ENCODE measurements at places on chromosomes 3 and 15.

- no peaks in the 10 kb centered on the region for H3K4me1 ChIP-seq
- H3K27ac ChIP-seq = no peak overlapping the region
- H3K4me3 ChIP-seq = no peak overlapping the region
- no peaks in the 10 kb centered on the region for H3K36me3 ChIP-seq
- no peak for DNase-seq
Observed at GRCh38 chr15:98347866-98348265, 300.5 kb upstream of the IGF1R start.

DNA sequence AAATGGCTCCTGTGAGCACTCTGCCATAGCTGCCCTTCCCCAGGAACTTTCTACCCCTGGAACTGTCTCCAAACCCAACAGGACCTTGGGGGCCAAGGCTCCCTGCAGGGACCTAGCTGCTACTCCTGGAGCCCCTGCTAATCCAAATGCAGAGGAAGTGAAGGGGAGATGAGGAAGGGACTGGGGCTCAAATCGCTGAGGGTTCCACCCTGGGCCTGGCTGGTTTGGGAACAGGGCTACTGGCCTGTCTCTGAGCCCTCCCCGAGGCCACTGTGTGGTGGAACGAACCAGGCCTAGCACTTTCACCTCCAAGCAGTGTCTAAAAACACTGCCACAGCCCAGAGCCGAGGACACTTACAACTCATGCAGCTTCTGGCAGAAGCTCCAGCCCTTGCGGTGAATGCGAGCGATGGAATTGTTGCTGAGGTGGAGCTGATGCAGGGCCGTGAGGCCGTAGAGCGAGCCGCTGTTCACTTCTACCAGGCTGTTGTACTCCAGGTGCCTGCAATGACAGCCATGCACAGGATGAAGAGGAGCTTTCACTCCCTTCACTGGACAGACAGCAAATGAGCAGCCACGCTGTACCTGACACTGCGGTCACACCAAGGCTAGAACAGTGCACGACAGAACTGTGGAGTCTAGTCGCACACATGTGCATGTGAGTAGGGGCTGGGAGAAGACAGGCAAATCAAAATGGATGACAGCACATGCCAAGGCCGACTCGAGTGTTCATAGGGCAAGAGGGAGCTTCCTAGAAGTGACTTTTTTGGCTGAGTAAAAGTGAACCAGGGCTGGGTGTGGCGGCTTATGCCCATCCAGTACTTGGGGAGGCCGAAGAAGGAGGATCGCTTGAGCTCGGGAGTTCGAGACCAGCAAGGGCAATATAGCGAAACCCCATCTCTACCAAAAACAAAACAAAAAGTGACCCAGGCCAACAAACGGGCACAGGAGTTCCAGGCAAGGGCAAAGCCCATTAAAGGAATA lies 90.8 kb downstream of the LRIG1 start:
- H3K27ac ChIP-seq = no peak overlapping the region
- peaks cover 11% of the 10 kb centered on the region for H3K36me3 ChIP-seq
- H3K27me3 ChIP-seq = no peaks in the 10 kb centered on the region
- H3K4me1 ChIP-seq = peaks cover 3% of the 10 kb centered on the region

- DNase-seq = no peak
- H3K27ac ChIP-seq = no peak overlapping the region
- H3K27me3 ChIP-seq = no peaks in the 10 kb centered on the region
- no peaks in the 10 kb centered on the region for H3K4me1 ChIP-seq
Observed at GRCh38 chr3:74420538-74421124, 193.8 kb downstream of the CNTN3 start.

- no peak for DNase-seq
- H3K4me1 ChIP-seq = peaks cover 20% of the 10 kb centered on the region
- H3K4me3 ChIP-seq = no peak overlapping the region
- H3K36me3 ChIP-seq = no peaks in the 10 kb centered on the region
- no peaks in the 10 kb centered on the region for H3K27me3 ChIP-seq
Observed at GRCh38 chr15:66563566-66564110, 2.2 kb downstream of the LCTL start.

DNA sequence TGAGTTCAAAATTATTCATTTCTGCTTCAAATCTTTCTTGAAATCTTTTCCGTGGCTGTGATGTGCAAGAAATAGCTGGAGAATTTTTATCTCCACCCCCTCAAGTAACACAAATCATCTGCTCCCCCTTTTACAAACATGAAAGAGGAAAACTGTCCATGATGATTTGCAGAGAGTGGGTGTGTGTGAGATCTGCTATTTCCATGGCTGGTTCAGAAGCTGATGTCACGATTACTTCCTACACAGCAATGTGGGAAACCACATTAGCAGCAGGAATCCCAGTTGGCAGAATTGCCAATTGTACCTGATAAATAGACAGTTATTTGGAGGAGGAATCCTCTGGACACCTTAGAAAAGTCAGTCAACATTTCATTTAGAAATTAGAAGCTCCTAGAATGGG lies 75.2 kb upstream of the GRM7 start:
- no peaks in the 10 kb centered on the region for H3K36me3 ChIP-seq
- no peaks in the 10 kb centered on the region for H3K4me1 ChIP-seq
- no peak overlapping the region for H3K27ac ChIP-seq
- no peak overlapping the region for H3K4me3 ChIP-seq

- H3K4me3 ChIP-seq = no peak overlapping the region
- no peak overlapping the region for H3K27ac ChIP-seq
- no peaks in the 10 kb centered on the region for H3K4me1 ChIP-seq
- H3K27me3 ChIP-seq = no peaks in the 10 kb centered on the region
Observed at GRCh38 chr3:81602781-81603180, 158.7 kb downstream of the GBE1 start.

DNA sequence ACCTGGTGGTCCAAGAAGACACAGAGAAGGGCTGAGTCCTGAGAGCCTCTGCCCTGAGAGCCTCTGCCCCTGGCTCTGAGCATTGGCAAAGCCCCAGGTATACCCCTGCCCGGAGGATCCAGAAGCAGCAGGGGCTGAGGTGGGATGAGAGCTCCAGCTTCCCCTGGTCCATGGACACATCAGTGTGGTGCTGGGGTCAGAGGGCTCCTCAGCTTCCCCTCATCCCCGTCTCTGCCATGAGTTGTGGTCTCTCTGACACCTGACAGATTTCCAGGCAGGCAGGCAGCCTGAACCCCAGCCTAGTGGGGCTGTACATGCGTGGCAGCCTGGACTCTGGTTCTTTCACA lies 3.5 kb upstream of the KLF15 start:
- H3K36me3 ChIP-seq = no peaks in the 10 kb centered on the region
- DNase-seq = no peak

- no peaks in the 10 kb centered on the region for H3K36me3 ChIP-seq
- DNase-seq = no peak
- H3K4me3 ChIP-seq = no peak overlapping the region
- H3K4me1 ChIP-seq = peaks cover 6% of the 10 kb centered on the region
- peaks cover 3% of the 10 kb centered on the region for H3K27me3 ChIP-seq
Observed at GRCh38 chr3:155352900-155353490, 59.5 kb upstream of the STRIT1 start.

GRCh38 chr15:27250223-27250622 lies 279.2 kb downstream of the GABRG3 start:
- no peak overlapping the region for H3K27ac ChIP-seq
- H3K4me3 ChIP-seq = no peak overlapping the region
- no peaks in the 10 kb centered on the region for H3K36me3 ChIP-seq
- H3K4me1 ChIP-seq = peaks cover 19% of the 10 kb centered on the region
- H3K27me3 ChIP-seq = no peaks in the 10 kb centered on the region

DNA sequence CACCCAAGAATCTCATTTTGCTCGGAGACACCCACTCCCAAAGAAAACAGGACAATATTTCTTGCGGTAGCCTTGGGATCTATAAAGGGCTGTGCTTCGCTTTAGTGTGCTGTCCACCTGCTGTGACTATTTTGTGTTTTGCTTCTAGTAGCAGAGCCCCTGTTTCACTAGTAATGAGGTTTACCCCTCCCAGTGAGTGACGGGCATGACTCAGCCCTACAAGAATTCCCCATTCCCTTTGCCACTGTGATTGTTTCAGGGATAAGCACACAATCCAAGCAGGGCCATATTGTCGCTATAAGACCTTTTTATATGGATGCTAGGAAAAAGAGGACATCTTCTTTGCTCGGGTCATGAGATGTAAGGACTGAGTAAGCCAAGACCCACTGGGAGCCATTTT lies 62.5 kb upstream of the FOXB1 start:
- no peak overlapping the region for H3K27ac ChIP-seq
- H3K4me3 ChIP-seq = no peak overlapping the region
- peaks cover 76% of the 10 kb centered on the region for H3K27me3 ChIP-seq
- H3K36me3 ChIP-seq = no peaks in the 10 kb centered on the region

- no peak overlapping the region for H3K27ac ChIP-seq
- no peaks in the 10 kb centered on the region for H3K4me1 ChIP-seq
- peaks cover 25% of the 10 kb centered on the region for H3K36me3 ChIP-seq
- H3K27me3 ChIP-seq = no peaks in the 10 kb centered on the region
Observed at GRCh38 chr3:132605374-132605792, 8.3 kb downstream of the ACKR4 start.

DNA sequence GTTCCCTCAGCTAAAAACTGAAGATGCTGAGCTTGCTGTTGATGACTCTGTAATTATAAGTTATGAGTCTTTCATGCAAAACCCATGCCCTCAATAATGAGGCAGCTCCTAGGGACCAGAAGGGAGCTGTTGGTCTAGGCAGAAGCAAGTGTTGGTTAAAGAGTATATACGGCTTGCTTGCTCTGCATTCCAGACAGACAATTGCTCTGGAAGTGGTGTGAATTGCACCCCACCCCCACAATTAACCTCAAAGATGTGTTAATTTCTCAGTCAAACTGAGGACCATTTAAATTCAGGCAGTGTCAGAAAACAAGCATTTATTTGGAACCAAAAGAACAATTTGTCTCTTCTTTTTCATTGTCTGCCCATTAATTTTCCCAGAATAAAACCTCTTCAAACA lies 163.5 kb upstream of the EOMES start:
- no peak overlapping the region for H3K4me3 ChIP-seq
- no peak overlapping the region for H3K27ac ChIP-seq
- H3K36me3 ChIP-seq = no peaks in the 10 kb centered on the region
- DNase-seq = no peak

- H3K36me3 ChIP-seq = peaks cover 8% of the 10 kb centered on the region
- H3K27ac ChIP-seq = peak overlapping the region; percentile 92
- no peaks in the 10 kb centered on the region for H3K27me3 ChIP-seq
- H3K4me3 ChIP-seq = peak overlapping the region; percentile 91
Observed at GRCh38 chr3:128648402-128648801, 2.2 kb downstream of the RPN1 start.

DNA sequence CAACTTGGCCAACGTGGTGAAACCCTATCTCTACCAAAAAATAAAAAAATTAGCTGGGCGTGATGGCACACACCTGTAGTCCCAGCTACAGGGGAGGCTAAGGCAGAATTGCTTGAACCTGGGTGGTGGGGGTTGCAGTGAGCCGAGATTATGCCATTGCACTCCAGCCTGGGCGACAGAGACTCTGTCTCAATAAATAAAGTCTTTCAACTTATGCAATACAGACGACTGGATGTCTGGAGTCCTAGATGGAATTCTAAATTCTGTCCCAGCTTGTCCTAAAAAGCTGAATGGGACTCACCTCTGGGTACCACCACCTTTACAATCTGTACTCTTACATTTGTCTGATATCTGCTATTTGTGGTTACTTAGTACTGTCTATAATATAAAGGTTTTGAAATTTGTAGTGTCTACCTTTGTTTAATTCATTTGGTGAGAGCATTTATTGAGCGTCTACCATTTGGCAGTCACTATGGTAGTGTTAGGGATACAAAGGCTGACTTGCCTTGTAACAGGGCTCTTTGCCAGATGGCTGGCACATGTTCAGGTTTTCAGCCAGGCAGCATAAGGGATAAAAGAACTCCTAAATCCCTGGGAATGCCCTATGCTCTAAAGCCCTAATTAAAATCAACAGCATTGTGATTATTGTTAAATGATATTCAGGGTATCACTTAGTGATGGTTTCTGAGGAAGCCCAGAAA lies 7.2 kb upstream of the ZNF609 start:
- peaks cover 8% of the 10 kb centered on the region for H3K36me3 ChIP-seq
- DNase-seq = no peak
- no peaks in the 10 kb centered on the region for H3K27me3 ChIP-seq
- no peak overlapping the region for H3K4me3 ChIP-seq

DNA sequence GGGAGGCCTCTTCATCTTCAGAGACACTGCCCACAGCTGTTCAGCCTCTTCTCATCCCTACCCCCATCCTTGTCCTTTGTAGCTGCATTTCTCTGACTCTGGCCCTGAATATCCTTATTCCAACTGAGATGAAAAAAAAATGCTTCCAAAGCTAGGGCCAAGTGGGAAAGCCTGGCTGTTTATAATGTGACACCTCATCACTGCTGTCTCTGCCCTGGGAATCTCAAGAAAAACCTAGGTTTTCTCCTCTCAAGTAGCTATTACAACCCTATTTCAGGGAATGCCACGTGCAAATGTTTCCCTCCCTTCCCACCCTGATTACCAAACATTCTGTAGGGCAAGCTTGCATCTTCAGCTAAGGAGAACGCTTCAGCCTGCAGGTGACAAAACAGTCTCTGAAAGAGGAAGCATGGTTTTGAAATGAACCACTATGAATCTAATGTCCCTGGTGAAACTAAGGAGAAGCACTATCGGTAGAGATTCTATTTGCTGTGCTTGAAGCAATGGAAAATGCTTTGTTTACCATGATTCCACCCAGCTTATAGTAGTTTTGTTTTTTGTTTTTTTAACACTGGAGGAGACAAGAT lies 65.4 kb downstream of the USF3 start:
- peaks cover 3% of the 10 kb centered on the region for H3K27me3 ChIP-seq
- H3K27ac ChIP-seq = no peak overlapping the region

GRCh38 chr3:160078533-160078932 lies 89.9 kb downstream of the IL12A start:
- H3K27ac ChIP-seq = no peak overlapping the region
- no peak for DNase-seq
- no peak overlapping the region for H3K4me3 ChIP-seq
- no peaks in the 10 kb centered on the region for H3K27me3 ChIP-seq
- no peaks in the 10 kb centered on the region for H3K36me3 ChIP-seq

DNA sequence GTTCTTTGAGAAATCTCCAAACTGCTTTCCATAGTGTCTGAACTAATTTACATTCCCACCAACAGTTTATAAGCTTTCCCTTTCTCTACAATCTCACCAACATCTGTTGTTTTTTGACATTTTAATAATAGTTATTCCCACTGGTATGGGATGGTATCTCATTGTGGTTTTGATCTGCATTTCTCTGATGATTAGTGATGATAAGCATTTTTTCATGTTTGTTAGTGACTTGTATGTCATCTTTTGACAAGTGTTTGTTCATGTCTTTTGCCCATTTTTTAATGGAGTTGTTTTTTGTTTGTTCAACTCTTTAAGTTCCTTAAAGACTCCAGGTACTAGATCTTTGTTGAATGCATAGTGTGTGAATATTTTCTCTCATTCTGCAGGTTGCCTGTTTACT lies 116.6 kb upstream of the TSC22D2 start:
- no peak for DNase-seq
- peaks cover 4% of the 10 kb centered on the region for H3K36me3 ChIP-seq
- H3K27ac ChIP-seq = no peak overlapping the region
- no peak overlapping the region for H3K4me3 ChIP-seq
- peaks cover 29% of the 10 kb centered on the region for H3K4me1 ChIP-seq
- no peaks in the 10 kb centered on the region for H3K27me3 ChIP-seq

- peak overlapping the region; percentile 97 for H3K4me3 ChIP-seq
- peaks cover 56% of the 10 kb centered on the region for H3K4me1 ChIP-seq
- H3K27me3 ChIP-seq = no peaks in the 10 kb centered on the region
- no peak for DNase-seq
Observed at GRCh38 chr3:187746442-187747281, 1.4 kb upstream of the BCL6 start.

Measured in type B pancreatic cell (in vitro differentiated cells).